ENCODE measurements at places on chromosomes 12 and 14.

GRCh38 chr12:41473441-41473840, 285.3 kb downstream of the PDZRN4 start:
- DNase-seq: no peak

DNA sequence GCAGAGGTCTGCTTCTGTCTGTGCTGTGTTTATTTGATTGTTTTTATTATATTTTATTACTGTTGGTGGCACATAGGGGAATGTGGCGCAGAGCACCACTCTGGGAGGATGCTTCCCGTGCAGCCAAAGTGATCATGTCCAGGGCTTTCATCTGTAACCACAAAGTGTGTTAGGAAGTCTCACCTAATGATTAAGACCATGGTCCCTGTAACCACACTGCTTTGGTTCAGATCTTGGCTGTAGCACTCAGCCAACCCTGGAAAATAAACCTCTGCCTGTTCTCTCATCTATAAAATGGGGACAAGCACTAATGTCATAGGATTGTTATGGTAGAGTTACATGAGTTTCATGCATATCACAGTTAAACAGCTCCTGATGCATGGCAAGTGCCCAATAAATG, 1.9 kb downstream of the RESF1 start:
- no peak for DNase-seq

GRCh38 chr12:80946591-80946990, 8.9 kb upstream of the LIN7A start:
- DNase-seq: no peak

- DNase-seq: no peak
These were observed 95.9 kb downstream of the TBX3 start for GRCh38 chr12:114588061-114588460.

GRCh38 chr12:124548854-124549378, 18.5 kb downstream of the NCOR2 start:
- peak; percentile 39 for DNase-seq

DNA sequence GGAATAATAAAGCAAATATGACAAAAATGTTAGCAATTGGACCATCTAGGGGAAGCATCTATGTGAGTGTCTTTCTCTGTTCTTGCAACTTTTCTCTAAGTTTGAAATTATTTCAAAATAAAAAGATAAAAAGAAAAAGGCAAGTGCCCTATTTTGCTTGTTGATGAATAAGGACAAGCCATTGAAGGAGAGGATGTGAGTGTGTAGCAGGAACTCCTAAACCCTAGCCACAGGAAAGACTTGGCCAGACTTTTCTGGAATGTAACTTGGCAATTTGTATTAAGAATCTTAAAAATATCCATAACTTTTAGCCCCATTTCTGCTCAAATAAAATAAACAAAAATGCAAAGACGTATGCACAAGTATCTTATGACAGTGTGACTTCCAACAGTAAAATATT, 279.4 kb downstream of the CACNA1C start:
- DNase-seq: no peak

DNA sequence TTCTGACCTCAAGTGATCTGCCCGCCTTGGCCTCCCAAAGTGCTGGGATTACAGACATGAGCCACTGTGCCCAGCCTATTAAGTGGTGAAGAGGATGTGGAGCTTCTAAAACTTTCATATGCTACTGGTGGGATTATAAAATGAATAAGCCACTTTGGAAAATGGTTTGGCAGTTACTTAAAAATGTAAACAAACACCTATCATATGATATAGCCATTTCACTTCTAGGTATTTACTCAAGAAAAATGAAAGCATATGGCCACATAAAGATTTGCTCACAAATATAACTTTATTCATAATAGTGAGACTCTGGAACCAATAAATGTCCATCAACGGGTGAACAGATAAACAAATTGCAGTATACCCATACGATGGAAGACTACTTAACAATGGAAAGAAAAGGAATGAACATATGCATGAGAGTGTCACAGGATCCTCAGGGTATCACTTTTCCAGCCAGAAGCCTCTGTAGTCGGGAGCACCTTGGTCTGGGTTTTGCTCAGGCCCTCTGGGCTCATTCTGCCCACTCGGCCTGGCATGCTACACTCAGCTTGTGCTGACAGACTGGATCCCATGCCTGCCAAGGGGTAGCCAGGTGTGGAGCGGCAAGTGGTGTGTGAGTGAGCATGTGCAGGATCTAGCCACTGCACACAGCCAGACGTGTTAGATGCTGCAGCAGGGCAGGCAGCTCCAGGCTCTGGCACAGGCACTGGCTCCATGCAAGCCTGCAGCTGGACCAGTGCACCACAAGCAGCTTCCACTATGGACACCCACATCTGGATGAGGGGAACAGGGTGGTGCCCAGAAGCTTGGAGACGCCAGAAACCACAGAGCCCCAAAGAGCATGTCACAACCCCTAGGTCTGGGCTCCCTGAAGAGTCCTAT, 213.2 kb upstream of the DIO3 start:
- DNase-seq: no peak

DNA sequence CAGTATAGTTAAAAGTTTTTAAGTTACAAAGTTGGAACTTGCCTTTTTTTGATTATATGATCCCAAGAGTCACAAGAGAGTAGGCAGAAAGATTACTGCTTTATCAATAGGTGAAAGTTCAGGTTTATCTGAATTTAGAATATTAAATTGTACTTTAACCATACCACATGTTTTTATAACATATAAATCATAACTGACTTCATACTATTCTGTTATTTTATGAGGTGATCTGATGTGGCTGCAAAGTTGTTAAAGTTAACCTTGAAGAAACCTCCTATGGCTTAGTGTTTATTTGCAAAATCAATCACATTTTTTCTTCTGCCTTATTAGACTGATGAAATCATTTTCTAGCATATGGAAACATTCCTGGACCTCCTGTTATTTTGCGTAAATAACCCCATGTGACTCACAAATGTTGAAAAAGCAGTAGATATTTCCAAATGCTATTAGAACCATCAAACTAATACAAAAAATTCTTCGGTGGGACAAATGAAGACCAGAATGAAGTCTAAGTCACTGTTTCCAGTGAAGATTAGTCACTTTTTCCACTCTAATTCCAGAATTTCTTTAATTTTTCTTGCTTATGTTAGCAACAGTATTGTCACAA, 132.1 kb downstream of the RAD51B start:
- no peak for DNase-seq

DNA sequence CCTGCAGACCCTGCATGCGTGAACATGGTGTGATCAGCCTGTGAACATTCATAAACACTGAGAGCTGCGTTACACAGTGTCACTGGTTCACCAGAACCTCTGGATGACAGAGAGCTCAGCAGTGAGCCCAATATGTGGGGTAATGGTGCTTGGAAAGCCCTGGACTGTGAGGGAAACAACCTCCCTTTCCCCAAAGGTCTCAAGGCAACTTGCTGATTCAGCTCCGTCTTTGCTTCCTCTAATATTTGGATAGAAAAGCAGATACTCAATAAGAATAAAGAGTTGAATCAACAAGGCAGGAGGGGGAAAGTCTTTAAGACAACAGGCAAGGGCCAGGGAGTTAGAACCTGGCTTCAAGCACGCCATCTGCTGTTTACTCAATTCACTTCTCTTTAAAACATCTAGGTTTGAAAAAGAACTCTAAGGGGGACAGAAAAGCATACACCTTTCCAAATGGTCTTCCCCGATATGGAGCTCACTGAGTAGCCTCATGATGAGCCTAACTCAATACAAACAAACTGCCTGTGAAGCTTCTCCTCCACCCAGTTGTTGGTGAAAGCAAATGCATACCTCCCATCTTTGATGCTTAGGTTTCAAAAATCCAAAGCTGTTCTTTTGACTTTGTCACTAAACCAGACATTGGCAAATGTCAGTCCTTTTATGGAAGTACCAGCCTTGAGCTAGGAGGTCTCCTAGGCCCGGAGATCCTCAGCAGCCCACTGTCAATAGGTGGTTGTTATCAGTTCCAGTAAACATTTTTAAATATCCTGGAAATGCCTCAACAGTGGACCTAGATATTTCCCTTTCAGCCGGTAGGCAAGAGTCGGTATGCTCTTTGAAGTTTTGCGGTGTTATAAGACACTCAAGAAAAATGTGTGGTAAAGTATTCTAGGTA, 76.1 kb downstream of the SAMD4A start:
- DNase-seq: no peak

DNA sequence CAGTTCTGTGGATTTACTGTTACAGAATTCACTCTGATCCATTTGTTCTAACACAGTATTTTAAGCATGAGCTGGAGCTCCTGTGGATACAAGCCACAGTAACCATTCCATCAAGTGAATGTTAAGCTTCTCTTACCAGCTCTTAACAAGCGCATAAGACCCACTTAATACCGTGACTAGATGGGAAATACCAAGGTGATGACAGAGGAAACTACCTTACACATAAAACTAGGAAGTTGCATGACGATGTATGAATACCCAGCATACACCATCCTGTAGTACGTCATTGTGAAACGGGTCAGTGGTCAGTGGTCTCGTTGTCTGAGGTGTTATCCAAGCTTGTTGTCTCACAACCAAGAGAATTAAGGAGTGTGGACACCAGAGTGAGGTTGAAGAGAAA, 2.0 kb upstream of the GALC start:
- no peak for DNase-seq

GRCh38 chr14:88323086-88323522, at the start of gene KCNK10:
Gene KCNK10, minus strand, starts transcription at chr14:88323269. Its CDS starts 471 bp downstream, at chr14:88322798.
- DNase-seq: no peak

DNA sequence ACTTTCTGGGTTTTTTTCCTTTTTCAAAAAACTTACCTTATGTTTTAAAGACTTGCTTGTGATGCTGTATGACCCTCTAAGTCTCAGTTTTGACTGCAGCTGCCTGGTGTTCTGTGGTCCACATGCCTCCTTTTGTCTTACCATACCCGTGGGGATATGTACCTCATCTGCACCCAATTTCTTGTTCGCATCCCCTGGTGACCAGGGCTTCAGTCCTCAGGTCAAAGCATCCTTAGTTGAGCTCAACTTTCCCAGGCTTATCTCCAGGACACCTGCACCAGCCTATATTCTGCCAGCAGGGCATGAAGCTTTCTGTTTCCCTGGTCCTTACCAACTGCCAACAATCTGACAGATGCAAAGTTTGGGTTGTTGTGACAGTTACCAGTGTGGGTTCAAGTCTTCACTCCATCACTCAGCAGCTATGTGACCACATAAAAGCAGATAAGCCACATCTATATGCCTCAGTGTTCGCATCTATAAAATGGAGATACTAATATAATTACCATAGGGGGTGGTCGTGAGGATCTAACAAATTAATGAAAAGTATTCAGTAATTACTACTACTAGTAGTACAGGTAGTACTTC, 94.0 kb downstream of the NTF3 start:
- no peak for DNase-seq

- DNase-seq: no peak
These were observed 30.6 kb upstream of the SLC6A13 start for GRCh38 chr12:293199-293598.

- no peak for DNase-seq
These were observed 86.2 kb upstream of the GPHB5 start for GRCh38 chr14:63404906-63405305.

- peak; percentile 35 for DNase-seq
These were observed 490 bp downstream of the RILPL1 start for GRCh38 chr12:123532808-123533649.

DNA sequence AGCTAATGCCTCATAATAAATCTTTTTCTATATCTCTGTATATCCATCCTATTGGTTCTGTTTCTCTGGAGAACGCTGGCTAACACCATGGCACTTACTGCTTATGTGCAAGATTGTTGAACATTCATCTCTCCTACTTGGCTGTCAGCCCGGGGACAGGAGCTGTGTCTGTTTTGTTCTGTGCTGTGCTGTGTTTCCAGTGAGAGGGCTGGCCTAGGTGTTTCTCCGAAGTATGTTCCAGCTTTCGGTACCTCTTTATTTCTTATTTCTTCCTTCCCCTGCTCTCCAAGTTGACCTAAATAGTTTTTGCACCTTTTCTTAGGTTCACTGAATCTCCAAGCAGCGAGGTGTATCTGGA, 18.8 kb upstream of the NR4A1 start:
- DNase-seq: no peak

DNA sequence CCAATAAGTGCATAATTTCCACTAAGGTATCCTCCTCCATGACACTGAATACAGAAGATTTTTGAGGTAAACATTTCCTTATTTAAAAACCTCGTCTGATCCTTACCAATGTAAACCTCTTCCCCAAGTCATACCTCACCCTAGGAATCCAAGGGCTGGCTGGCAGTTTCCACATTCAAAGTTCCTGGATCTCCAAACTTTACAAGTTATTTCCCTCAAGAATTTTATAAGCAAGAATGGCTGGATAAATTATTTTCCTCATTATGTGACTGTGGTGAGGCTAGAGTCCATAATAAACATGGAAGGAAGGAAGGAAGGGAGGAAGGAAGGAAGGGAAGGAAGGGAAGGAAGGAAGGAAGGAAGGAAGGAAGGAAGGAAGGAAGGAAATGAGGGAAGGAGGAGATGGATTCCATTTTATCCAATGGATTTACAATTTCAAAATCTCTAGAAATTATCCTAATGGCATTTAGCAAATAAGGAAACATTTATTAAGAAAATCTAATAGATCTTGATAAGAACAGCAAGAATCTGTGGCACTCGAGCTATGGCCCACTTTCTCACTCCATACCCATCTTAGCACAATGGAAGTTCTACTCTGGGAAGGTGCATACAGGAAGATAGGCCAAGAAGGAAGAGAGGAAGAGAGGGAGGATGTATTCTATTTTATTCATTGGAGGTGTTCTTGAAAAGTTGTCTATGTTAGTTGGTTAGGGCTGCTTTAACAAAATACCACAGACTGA, 477.8 kb upstream of the TMPO start:
- DNase-seq: no peak

- no peak for DNase-seq
These were observed 85.3 kb downstream of the SLC25A47 start for GRCh38 chr14:100408350-100409002.

DNA sequence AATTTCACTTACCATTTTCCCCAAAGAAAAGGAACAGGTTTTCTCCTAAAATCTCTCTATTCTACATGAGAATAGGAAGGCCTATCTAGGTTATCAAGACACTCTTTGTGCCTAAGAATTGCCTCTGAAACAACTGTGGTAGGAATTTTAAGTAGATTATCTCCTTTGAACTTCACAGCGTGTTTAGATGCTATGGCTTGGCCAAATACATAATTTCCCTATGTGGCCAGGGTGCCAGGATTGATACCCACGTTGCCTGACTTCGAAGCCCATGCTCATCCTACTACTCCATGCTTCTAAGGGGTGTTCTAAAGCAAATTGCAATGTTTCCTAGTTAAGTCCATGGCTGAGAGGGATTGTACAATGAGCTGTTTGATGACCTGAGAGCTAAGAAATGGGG, 241.5 kb upstream of the FBXO33 start:
- no peak for DNase-seq

Data from hypothalamus (tissue), 51 donors.